ENCODE measurements at places on chromosomes 16 and 17.
A peak's percentile ranks its signal among the peaks of the same experiment; 100 is the strongest.

DNA sequence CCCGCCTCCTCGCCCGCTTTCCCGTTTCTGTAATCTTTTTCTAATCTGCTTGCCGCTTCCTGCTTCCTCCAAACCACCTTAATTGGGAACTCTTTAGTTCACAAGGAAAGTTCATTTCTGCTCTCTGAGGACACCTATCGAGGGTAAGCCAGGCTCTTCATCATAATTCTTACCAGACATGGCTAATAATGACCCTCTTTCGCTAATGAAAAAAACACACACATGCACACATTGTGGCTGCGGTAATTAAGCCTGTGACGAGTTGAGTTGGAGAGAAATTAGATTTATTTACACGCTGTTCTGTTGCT is 100.6 kb downstream of the ZNF423 start:
- DNase-seq, result no peak

DNA sequence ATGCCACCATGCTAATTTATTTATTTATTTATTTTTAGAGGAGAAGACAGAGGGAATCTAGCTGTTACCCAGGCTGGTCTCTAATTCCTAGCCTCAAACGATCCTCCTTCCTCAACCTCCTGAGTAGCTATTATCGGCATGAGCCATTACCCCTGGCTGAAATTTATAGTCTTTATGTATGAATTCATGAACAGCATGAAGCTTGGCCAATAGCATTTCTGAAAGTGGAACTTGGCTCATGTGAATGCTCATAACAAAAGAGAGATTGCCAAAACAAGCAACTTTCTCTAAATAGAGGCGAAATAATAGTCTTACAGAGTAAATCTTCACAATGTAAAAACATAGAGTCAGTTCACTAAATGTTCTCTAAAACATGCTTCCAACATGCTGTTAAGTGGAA is 30.1 kb upstream of the SMURF2 start:
- DNase-seq, result no peak

DNA sequence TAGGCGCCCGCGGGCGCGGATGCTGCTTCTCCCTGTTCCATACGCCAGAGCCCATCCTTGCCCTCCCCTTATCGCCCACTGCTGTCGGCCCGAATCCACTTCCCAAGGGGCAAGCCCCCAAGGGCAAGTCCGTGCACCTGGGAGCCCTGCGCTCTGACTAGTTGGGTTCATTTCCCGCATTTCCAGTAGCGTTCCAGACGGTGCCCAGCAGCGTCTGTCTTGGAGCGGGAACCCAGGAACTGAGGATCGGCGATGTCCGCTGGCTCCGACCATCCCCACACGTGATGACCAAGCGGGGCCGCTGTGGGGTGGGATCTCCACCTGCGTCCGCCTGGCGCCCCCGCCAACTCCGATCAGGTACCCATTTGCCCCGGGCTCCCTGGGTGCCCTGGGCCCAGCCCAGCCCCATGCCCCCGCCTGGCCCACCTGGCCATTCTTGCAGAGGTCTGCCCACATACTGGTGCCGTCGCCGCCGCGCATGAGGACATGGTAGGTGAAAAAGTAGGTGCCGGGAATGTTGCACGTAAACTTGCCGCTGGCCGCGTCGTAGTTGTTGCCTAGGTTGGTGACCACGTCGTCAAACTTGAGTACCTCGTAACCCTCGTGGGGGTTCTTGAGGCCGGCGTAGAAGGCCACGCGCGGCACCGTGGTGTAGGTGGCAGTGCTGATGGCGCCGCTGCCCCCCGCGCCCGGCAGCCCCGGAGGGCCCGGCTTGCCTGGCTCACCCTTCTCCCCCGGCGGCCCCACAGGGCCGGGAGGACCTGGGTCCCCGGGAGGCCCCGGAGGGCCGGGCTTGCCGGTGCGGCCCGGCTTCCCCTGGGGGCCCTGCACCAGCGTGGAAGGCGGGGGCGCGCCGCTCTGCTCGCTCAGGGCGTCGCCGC is 837 bp downstream of the C1QL1 start:
- no peak for DNase-seq

- DNase-seq, result no peak
Measured at GRCh38 chr17:49378311-49378710, 16.3 kb upstream of the ZNF652 start.

DNA sequence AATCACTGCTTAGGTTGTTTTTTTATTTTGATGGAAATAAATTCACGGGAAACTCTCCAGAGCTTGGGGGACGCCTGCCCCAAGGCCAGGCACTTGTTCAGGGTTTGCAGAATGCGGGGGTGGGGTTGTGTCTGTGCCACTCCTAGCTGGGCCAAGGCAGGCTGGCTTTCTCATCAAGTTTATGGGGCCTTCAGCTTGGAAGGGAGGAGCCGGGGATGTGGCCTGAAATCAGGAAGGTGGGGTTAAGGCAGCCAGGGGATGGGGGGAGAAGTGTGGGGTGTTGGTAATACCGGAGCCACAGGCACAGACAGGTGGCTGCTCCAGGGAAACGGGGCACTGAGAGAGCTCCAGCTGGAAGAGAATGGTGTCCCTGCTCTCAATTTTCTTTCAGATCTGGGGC is 1.7 kb upstream of the CHAD start:
- DNase-seq, result no peak

- peak; percentile 85 for DNase-seq
Measured at GRCh38 chr17:80575057-80575875, 30.6 kb downstream of the RPTOR start.

DNA sequence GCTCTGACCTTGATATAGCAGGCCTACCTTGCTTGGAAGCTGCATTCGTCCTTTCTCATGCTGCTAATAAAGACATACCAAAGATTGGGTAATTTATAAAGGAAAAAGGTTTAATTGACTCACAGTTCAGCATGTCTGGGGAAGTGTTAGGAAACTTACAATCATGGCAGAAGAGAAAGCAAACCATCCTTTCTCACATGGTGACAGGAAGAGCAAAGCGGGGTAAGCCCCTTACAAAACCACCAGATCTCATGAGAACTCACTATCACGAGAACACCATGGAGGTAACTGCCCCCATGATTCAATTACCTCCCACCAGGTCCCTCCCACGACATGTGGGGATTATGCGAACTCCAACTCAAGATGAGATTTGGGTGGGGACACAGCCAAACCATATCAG is 6.0 kb upstream of the MAPT start:
- DNase-seq, result no peak

GRCh38 chr16:50437769-50438437 is 69.1 kb upstream of the BRD7 start:
- DNase-seq, result no peak

- DNase-seq, result no peak
Measured at GRCh38 chr17:72640415-72641165, 451.9 kb downstream of the SLC39A11 start.

DNA sequence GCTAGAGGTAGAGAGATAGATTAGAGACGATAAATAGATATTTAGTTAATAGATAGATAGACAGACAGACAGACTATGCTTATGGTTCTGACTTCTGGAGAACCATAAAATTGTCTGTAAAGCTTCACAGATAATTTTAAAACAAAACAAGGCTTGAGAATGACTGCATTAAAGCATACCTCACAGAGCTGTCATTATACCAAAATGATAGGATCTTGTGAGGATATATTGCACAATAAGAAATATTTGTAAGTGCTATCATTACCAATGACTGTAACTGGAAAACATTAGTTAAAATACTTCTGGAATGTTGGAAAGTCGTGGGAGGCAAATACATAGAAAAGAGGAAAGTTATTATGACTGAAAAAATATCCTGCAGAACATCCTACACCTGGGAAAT is 3.6 kb upstream of the OR1E1 start:
- DNase-seq, result no peak

GRCh38 chr17:15454346-15454745 is 13.1 kb downstream of the CDRT4 start:
- no peak for DNase-seq

DNA sequence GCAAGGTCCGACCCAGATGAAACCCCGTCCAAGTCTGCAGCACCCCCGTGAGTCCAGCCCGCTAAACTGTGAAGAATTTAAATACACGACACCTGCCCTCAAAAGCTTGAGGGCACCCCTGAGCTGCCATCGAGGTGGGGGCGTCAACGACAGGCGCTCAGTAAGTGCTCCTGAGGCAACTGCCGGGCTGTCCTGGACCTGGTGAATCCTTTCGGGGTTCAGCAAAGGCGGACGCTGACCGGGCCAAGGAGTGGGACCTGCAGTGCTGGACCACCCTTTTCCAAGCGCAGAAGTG is 512 bp upstream of the ENDOV start:
- no peak for DNase-seq

GRCh38 chr17:29162909-29163341 is 17.3 kb downstream of the MYO18A start:
- DNase-seq, result no peak

DNA sequence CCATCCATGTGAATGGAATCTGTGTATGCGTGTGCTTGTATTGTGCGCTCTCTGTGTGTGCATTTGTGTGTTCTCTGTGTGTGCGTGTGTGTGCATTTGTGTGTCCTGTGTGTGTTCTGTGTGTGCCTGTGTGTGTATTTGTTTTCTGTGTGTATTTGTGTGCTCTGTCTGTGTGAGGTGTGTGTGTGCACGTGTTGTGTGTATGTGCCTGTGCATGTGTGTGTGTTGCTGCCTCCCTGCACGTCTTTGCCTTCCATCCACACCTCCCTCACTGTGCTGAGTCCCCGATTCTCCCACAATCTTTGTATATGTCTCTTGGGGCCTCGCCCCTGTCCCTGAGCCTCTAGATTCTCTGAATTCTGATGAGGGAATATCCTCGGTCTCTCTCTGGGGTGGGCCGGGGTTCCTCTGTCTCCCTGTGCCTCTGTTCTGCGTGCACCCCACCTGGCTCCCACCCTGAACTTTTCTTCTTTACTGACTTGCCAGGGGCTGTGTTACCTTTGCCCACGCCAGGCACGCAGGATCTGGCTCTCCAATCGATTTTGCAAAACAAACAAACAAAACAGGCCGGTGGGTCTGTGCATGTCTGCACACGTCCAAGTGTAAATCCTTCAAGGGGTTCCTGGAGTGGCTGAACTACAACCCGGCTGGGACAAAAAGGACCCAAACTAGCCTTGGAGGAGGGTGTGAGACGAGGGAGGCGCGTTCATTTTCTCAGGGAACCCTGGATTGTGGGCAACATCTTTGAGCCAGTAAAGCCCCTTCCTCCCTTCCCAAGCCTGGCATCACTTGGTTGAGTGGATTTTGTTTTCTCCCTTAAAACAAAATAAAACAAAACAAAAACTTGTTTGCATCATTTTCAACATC is 8.1 kb upstream of the FOXF1 start:
- no peak for DNase-seq

GRCh38 chr17:51472670-51473205 is 212.4 kb downstream of the UTP18 start:
- no peak for DNase-seq

GRCh38 chr17:19940722-19941464 is 36.7 kb downstream of the AKAP10 start:
- DNase-seq, result no peak

- DNase-seq, result no peak
Measured at GRCh38 chr16:20397468-20398074, 7.0 kb downstream of the PDILT start.

- no peak for DNase-seq
Measured at GRCh38 chr17:291587-291986, 61.0 kb downstream of the RPH3AL start.

DNA sequence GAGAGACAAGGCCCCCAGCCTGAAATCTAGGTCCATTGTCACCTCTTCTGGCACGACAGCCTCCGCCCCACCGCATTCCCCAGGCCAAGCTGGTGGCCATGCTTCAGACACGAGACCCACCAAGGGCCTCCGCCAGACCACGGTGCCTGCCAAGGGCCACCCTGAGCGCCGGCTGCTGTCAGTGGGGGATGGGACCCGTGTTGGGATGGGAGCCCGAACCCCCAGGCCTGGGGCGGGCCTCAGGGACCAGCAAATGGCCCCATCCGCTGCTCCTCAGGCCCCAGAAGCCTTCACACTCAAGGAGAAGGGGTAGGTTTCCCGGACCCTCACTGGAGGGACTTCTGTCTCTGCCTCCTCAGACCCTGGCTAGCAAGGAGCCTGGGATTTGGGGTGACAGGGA is 1.0 kb downstream of the TEDC2 start:
- DNase-seq, result no peak

DNA sequence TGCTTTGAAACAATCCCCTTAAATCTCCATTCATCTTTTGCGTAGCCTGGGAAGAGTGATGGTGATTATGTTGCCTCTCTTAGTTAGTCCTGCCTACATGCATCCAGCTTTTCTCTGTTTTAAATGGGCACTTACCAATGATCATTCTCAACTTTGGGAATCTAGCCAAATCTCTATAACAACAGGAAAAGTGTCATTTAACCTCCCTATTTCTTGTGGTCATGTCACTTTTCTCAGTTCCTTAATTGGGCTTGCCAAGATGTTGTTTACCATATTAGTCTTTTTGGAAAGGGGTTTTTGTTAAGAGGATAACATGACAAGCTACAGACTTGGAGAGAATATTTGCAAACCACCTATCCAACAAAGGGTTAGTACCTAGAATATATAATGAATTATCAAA is 15.6 kb upstream of the CLEC10A start:
- no peak for DNase-seq

GRCh38 chr16:87434146-87434667 is 42.1 kb downstream of the MAP1LC3B start:
- DNase-seq, result no peak

- no peak for DNase-seq
Measured at GRCh38 chr17:27489045-27489715, 32.9 kb downstream of the KSR1 start.

All from activated CD4-positive, alpha-beta T cell treated with anti-CD3 and anti-CD28 coated beads for 1 hour (primary cell).